ENCODE measurements at places on chromosomes 12 and 14.

DNA sequence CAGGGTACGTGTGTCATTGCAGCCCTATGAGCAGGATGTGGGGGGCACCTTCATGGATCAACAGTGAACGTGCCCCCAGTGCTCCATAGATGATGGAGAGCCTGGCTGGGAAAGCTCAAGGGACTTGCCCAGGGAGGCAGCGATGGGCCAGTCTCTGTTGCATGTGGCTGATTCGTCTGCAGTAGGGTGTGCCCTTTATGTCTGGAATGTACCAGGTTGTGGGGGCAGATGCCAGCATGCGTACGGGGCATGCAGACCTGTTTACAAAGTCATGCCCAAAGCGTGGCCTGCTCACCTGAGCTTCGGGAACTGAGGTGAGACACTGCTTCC lies 72.3 kb downstream of the TESC start:
- no peak for DNase-seq

DNA sequence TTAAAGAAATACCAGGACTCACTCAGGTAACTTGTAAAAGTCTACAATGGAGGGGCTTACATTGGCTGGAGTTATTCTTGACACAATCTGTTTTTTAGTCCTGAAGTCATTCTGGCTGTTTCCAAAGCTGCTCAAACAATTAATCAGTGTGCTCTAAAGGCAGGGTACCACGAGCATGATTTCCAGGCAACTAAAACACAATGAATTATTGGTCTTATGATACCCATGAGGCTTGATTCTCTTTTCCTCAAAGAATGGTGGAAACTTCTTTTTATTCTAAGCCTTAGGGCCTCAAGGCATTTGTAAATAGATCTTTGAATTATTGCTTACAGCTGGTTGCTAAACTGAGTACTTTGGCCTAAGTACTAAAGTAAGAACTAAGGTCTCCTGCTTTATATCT lies 199.8 kb upstream of the PDZRN4 start:
- no peak for DNase-seq

- DNase-seq = peak; percentile 13
Observed at GRCh38 chr12:56645201-56645716, 525 bp downstream of the ATP5F1B start.

DNA sequence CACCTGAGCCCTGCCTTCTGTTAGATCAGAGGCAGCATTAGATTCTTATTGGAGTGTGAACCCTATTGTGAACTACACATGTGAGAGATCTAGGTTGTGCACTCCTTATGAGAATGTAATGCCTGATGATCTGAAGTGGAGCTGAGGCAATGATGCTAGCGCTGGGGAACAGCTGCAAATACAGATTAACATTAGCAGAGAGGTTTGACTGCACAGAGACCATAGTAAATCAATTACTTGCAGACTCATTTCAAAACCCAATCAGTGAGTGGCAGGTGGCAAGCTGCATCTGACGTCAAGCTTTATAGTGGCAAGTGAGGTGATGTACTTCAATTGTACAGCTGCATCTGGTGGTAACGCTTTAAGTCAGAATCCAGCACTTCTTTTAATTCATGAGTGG lies 141.6 kb downstream of the GPHN start:
- DNase-seq = no peak

DNA sequence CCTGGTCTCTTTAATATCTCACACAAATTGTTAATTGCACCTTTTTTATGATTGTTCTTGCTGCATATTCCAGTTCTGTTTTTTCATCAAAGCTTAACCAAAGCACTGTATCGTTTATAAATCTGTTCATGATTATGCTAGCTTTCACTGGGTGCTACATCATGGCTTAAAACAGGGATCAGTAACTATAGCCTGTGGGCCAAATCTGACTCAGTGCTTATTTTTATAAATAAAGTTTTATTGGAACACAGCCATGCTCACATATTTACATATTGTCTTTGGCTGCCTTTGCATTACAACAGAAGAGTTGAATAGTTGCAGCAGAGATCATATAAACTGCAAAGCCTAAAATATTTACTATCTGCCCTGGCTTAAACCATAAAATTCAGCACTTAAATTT lies 183.4 kb upstream of the NRXN3 start:
- DNase-seq = no peak

DNA sequence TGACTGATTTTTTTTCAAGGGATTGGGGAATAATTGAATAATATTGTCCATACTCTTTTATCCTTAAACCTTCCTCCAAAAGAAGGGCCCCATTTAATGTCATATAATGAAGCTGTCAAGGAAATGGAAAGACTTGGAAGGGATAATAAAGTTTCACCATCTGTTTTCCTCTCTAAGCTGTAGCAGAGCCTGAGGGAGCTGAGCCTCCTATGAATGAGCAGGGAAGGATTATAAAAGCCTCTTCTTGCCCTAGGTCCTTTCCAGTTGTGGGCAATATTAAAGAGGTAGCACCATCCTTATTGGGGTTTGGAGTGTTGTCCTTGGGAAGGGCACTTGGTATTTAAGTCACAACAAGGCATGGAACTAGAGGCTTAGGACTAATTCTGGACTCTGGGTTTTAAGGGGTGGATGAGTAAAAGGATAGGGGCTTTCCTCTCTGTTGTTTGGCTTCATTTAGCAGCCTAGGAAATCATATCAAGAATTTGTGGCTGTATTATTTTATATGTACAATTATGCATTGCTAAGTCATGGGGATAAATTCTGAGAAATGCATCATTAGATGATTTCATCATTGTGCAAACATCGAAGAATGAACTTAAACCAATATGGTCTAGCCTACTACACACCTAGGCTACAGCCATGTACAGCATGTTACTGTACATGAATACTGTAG lies 408.5 kb upstream of the DCN start:
- no peak for DNase-seq

DNA sequence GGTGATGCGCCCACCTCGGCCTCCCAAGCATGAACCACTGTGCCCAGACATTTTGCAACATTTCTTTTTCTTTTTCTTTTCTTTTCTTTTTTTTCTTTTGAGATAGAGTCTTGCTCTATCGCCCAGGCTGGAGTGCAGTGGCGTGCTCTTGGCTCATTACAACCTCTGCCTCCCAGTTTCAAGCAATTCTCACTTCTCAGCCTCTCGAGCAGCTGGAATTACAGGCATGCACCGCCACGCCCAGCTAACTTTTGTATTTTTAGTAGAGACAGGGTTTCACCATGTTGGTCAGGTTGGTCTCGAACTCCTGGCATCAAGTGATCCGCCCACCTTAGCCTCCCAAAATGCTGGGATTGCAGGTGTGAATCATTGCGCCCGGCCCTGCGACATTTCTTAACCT lies 7.6 kb upstream of the CDC42BPB start:
- DNase-seq = no peak

GRCh38 chr12:130375296-130376287 lies 37.9 kb downstream of the PIWIL1 start:
- DNase-seq = no peak

GRCh38 chr14:31387091-31387490 lies 33.3 kb downstream of the HEATR5A start:
- DNase-seq = no peak

DNA sequence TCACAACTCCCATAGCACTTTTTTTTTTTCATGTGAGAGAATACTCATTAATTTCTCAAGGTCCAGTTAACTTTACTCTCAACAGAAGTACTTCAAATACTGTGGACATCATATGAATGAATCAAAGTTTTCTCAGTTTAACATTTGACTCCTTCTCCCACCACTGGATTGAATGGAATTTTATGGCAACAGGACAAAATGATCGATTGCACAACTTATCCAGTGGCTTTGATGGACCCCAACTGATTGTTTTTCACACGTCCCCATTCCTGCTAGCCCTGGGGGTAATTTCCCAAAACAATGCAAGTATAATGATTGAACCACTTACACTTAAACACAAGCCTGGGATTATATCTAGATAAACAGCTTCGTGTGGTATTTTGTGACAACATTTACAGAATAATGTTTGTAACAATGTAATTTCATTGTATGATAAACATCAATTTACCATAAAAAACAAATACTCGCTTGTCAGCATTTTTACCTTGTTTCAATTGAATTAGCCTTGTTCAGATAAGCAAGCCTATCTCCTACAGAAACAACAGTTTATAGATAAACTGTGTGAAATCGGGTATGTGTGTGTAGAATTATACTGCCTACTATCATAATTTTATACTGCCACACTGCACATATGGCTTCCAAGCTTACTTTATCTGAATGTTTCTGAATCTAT lies 60.9 kb downstream of the SOX5 start:
- no peak for DNase-seq

DNA sequence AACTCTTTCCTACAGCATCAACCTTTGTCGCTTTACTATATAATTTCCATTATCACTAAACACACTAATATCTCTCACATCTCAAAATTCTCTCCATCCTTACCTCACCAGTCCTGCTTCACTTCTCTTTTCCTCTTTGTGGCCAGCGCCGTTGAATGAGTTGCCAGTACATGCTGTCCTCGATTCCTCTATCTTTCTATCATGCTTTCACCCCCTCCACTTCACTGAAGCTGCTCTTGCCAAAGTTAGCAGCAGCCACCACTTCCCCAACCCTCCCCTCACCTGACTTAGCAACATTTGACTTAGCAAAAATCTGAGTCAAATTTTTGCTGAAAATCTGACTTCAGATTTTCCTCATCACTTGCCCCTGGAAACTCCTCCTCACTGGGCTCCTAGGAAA lies 210.4 kb downstream of the ANO6 start:
- no peak for DNase-seq

DNA sequence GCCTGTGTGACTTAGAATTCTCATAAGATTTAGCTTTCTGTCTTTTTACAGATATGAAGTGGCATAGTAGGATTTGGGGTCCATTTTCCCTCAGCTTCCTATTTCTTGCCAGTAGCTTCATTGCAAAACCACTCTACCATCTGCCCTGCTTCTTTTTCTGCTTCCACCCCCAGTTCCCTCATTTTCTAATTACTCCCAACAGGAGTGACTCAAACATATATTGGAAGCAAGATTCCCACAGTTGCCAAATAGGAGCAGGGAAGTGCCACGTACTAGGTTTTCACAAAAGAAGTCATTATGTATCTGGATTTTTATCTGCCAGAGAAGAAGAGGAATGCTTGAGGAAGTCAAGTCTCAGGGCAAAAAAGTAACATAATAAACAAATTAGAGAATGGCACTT lies 64.1 kb downstream of the ANO4 start:
- no peak for DNase-seq

DNA sequence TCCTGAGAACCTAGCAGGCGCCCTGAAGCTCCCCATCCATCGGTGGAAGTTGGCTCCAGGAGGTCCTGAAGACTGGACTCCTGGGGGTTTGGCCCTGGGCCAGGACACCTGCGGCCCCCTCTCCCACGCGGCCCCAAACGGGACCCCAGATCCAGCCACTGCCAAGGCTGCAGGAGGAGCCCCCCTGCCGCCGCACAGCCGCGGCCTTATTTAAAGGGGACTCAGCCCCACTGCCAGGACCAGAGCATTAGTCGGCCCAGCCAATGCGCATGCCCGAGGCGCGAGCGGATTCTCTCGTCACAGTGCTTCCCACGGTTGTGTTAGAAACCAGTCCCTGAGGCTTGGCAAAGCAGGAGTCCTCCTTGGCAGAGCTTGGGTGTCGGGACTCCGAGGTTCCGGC lies 775.2 kb upstream of the ALG10B start:
- no peak for DNase-seq

GRCh38 chr14:31419179-31419966 lies 977 bp downstream of the HEATR5A start:
- no peak for DNase-seq

- no peak for DNase-seq
Observed at GRCh38 chr14:56198438-56198837, 80.2 kb downstream of the PELI2 start.

GRCh38 chr12:105382771-105383622 lies 52.5 kb downstream of the C12orf75 start:
- DNase-seq = peak; percentile 65

DNA sequence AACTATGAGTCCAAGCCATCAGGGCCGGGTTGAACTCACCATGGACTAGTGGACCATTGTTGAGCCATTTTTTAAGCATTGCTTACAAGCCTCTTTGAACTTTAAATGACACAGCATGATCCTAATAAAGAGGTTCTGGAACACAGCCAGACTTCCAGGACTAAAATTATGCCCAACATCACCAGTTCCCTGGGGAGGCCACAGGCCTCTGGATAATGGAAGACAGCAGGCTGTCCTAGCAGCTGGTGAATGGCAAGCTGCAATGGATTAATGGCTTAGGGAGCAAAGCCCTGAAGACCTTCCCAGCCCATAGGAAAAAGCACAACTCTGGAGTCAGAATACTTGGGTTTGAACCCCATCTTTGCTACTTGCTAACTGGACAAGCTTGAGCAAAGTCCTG lies 71.3 kb downstream of the FLRT2 start:
- no peak for DNase-seq

DNA sequence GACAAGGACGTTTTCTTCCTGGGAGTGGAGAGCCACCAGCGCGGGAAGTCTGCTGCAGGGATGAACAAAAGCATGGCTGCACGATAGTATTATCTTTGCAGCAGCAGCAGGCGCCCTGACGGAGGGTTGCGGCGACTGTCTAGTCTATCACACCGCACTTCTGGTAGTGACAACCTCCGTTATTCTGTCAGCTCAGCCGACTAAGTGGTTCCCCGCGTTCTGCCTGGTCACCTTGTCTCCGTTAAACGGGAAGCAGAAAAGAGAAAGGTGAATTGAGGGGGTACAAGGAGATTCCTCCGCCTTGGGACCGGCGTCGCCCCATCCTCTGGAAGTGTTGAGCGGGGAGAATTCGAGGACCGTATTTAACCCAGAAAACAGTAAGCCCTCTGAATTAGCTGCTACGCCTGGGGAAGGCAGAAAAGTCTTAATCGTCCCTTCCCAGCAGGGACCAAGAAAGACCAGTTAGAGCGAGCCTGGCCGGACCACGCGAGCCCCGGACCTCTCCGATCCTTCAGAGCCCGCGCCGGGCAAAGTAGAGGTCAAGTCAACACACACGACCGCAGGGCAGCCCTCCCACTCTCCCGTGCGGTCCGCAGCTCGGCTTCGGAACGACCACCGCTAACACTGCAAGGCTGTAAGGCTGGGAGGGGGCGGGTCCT lies 536 bp upstream of the DAAM1 start:
- DNase-seq = peak; percentile 11

GRCh38 chr12:108462686-108463085 lies 52.4 kb upstream of the FICD start:
- DNase-seq = no peak

- DNase-seq = peak; percentile 60
Observed at GRCh38 chr12:46267825-46268582, 839 bp downstream of the SLC38A1 start.

DNA sequence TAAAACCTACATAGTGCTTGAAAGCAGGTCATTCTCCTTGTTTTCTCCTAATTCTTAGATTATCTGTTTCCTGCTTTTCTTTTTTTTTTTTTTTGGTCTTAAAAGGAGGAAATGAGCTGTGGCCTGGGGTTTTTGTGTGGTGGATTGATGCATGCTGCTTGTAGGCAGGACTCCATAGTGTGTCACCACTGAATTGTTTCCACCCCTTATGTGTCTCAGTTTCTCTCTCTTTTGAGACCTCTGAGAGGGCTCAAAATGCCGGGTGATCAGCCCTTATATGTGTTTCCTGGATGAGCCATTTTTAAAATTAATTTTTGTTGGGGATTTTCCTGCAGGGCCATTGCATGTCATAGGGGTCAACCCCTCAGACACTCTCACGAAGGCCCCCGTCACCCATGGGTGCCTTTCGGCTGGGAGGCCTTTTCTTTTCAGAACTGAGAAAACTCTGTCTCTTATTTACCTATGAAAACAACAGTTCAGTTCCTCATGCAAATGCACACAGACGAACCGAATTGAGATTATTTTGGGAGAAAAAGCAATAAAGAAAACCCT lies 32.0 kb upstream of the LRRK2 start:
- no peak for DNase-seq

- DNase-seq = no peak
Observed at GRCh38 chr12:117098361-117099217, 627 bp downstream of the TESC start.

GRCh38 chr14:59268011-59268410 lies 79.5 kb downstream of the DAAM1 start:
- no peak for DNase-seq
